Small intestine (tissue), 16 donors: ENCODE measurements at places on chromosomes 1 and 21. TPM values are rescaled to one million over a fixed set of nuclear protein-coding genes. Genes with fewer than 3 reads are reported as not detected.

The CCT3 gene
- polyA plus RNA-seq = 123 TPM

The FAM72C gene
- polyA plus RNA-seq = 0.22 TPM

The CXADR gene
- polyA plus RNA-seq = 32.2 TPM

The NBPF6 gene
- not detected for polyA plus RNA-seq

The TMCO1 gene
- polyA plus RNA-seq = 123 TPM

The PCP4L1 gene
- 2.0 TPM for polyA plus RNA-seq

The IRF6 gene
- 26.8 TPM for polyA plus RNA-seq

The KIF17 gene
- polyA plus RNA-seq = 2.7 TPM

The LBR gene
- polyA plus RNA-seq = 7.3 TPM

The RGS4 gene
- not detected for polyA plus RNA-seq

- H3K27me3 ChIP-seq = no peaks in the 10 kb centered on the region
- no peak overlapping the region for H3K4me3 ChIP-seq
- H3K4me1 ChIP-seq = no peaks in the 10 kb centered on the region
- no peaks in the 10 kb centered on the region for H3K36me3 ChIP-seq
- H3K27ac ChIP-seq = no peak overlapping the region
Measured at GRCh38 chr1:98906809-98907208, 97.9 kb downstream of the PLPPR5 start.

DNA sequence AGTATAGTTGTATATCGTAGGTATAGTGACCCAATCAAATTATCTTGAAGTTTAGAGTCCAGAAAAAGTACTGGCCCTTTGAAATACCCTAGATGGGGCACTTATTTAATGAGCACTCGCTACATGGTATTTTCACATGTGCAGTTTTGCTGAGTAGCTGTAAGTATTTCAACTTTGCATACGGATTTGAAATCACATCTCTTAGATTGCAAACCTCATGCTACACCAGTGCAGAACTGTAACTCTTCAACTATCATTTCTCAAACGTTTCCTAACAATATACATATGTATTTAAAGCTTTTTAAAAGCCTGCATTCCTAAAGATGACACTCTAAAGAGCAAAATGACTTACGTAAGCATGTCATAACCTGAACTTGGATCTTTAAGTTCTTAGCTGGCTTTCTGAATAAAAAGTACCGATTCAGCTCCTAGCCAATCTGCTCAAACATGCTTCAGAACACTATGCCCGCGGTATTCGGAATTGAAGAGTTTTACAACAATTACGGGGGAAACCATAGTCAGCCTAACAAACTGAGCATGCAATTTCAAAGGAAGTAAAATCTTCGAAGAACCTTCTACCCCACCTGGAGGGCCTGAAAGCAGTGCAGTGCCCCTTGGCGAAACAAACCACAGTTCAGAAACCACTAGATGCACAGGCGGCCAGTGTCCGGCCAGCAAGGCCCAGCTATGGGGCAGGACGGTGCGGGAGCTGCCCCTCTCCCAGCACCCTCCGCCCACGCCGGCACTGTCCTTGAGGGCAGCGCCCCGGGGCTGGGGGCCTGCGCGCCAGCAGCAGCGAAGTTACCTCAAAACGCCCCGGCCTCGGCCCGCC lies 863 bp downstream of the FH start:
- no peak for DNase-seq
- H3K4me3 ChIP-seq = peak overlapping the region; percentile 85
- H3K27me3 ChIP-seq = peaks cover 2% of the 10 kb centered on the region
- H3K4me1 ChIP-seq = peaks cover 2% of the 10 kb centered on the region

DNA sequence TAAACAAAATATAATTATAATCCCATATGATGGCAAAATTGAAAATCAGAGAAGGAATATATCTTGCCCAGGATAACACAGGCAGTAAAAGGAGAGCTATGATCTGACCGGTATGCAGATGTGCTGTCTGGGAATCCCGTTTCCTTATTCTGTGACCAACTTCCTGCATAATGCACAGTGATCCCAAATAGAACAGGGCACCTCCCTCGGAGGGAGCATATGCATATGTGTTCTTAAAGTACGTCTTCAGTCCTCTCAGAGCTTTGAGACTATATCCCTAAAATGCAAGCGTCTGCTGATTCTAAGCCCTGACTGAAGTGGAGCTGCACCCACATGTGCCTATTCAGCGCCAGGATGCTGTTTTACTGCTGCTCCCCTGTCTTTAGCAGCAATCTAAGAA lies 366.1 kb upstream of the PTBP2 start:
- H3K27ac ChIP-seq = no peak overlapping the region
- H3K27me3 ChIP-seq = no peaks in the 10 kb centered on the region
- DNase-seq = no peak

GRCh38 chr1:54619749-54620148 lies 3.6 kb downstream of the FAM151A start:
- no peak overlapping the region for H3K4me3 ChIP-seq
- no peak for DNase-seq
- H3K36me3 ChIP-seq = peaks cover 15% of the 10 kb centered on the region
- no peaks in the 10 kb centered on the region for H3K27me3 ChIP-seq
- no peaks in the 10 kb centered on the region for H3K4me1 ChIP-seq
- no peak overlapping the region for H3K27ac ChIP-seq

DNA sequence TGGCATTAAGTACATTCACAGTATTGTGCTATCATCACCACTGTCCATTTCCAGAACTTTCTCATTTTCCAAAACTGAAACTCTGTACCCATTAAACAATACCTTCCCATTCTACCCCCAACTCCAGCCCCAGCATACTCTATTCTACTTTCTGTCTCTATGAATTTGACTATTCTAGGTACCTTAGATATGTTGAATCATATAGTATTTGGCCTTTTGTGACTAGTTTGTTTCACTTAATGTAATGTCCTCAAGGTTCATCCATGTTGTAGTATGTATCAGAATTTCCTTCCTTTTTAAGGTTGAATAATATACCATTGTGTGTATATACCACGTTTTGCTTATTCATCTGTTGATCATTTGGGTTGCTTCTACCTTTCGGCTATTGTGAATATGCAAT lies 11.5 kb downstream of the MTR start:
- peaks cover 2% of the 10 kb centered on the region for H3K36me3 ChIP-seq
- H3K27ac ChIP-seq = no peak overlapping the region
- no peak for DNase-seq
- no peak overlapping the region for H3K4me3 ChIP-seq
- no peaks in the 10 kb centered on the region for H3K27me3 ChIP-seq

DNA sequence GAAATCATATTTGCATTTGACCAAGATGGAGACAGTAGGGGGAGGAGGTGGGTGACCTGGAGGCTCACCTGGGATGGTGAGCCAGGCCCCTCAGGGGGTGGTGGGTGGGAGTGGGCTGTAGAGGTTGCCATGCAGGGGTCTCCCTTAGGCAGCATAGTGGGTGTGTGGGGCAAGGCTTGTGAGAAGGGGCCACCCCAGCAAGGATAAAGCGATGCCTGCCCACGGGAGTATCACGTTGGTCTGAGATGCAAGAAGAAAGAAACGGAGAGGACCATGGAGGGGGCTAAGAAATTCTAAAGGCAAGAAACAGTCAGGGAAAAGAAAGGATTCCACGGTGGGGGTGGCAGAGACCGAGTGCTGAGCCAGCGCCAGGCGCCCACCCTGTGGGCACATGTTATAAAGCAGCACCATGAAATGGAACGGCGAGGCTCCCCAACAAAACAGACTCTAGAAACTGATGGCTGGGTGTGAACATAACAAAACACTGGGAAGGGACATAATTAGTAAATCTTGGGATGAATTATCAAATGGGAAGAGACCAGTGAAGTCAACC lies 11.7 kb upstream of the C2CD2 start:
- H3K27me3 ChIP-seq = no peaks in the 10 kb centered on the region
- H3K36me3 ChIP-seq = no peaks in the 10 kb centered on the region
- H3K4me1 ChIP-seq = no peaks in the 10 kb centered on the region
- DNase-seq = no peak
- no peak overlapping the region for H3K27ac ChIP-seq

GRCh38 chr1:108889706-108890384 lies 13.1 kb downstream of the GPSM2 start:
- no peak overlapping the region for H3K4me3 ChIP-seq
- no peaks in the 10 kb centered on the region for H3K36me3 ChIP-seq
- peak; percentile 74 for DNase-seq
- H3K27me3 ChIP-seq = no peaks in the 10 kb centered on the region
- H3K27ac ChIP-seq = peak overlapping the region; percentile 37
- peaks cover 3% of the 10 kb centered on the region for H3K4me1 ChIP-seq

DNA sequence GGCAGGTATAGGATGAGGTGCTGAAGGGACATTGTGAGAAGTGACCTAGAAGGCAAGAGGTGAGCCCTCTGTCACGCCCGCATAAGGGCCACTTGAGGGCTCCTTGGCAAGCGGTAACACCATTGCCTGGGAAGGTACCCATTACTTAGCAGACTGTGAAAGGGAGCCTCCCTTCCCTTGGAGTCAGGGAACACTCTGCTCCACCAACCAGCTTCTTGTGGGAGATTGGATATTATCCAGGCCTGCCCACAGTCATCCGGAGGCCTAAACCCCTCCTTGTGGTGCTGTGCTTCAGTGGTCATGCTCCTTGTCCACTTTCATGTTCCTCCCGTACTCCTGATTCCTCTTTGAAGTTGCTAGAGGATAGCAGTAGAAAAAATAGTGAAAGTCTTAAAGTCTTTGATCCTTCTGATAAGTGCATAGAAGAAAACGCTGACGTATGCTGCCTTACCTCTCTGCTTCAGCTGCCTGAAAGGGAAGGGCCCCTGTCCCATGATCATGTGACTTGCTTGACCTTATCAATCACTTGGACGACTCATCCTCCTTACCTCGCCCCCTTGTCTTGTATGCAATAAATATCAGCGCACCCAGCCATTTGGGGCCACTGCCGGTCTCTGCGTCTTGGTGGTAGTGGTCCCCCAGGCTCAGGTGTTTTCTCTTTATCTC lies 16.0 kb downstream of the RBBP4 start:
- H3K27ac ChIP-seq = no peak overlapping the region
- DNase-seq = no peak
- H3K36me3 ChIP-seq = peaks cover 13% of the 10 kb centered on the region
- no peaks in the 10 kb centered on the region for H3K27me3 ChIP-seq
- H3K4me3 ChIP-seq = no peak overlapping the region

- DNase-seq = no peak
- no peaks in the 10 kb centered on the region for H3K4me1 ChIP-seq
- H3K4me3 ChIP-seq = no peak overlapping the region
Measured at GRCh38 chr1:230240446-230241086, 173.5 kb downstream of the GALNT2 start.

- H3K27ac ChIP-seq = no peak overlapping the region
- H3K4me1 ChIP-seq = no peaks in the 10 kb centered on the region
- H3K36me3 ChIP-seq = no peaks in the 10 kb centered on the region
- H3K4me3 ChIP-seq = no peak overlapping the region
Measured at GRCh38 chr1:164958982-164959768, 397.3 kb downstream of the LMX1A start.

DNA sequence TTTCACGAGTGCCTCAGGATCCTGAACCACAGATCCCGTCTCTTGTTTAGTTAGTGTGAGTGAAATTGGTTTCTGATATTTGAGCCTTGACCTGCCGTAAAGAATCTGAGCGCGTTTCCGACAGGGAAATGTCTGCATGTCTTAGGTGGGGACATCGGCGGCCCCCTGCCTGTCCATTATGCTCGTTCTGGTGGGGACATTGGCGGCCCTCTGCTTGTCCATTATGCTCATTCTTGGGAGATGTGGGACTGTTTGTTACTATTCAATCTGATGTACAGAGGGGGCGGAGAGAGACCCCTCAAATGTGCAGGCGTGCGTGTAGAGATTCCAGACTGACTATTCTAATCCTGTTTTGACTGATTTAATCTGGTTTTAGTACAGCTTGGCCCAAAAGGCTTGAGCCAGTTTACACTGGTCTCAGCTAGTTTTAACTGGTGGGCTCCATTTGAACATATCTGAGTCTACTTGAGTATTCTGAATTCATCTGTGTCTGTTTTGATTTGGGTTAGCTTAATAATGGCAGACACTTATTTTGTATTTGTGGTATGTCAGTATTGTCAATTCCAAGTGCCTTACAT lies 6.6 kb upstream of the TINAGL1 start:
- H3K27me3 ChIP-seq = no peaks in the 10 kb centered on the region
- no peak overlapping the region for H3K4me3 ChIP-seq
- H3K36me3 ChIP-seq = no peaks in the 10 kb centered on the region

- no peaks in the 10 kb centered on the region for H3K27me3 ChIP-seq
- no peak overlapping the region for H3K27ac ChIP-seq
- no peak for DNase-seq
- H3K4me1 ChIP-seq = no peaks in the 10 kb centered on the region
Measured at GRCh38 chr1:183505454-183506089, 33.3 kb downstream of the SMG7 start.

DNA sequence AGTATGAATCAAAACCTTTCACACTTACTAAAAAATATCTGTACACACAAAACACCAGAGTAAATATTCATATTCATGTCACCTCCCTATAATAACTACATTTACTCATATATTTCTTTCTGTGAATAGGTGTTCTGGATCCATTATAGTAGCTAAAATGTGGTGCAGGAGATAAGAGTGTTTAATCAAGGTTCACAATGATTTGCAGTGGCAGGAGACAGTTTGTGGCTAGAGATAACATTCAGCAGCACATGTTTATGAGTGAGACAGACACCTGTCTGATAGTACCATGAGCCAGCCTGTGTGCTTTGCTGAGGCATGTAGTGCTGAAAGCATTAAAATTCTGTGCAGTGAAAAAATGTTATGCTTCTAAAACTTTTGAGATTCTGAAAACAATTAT lies 410.3 kb downstream of the SRGAP2C start:
- no peak overlapping the region for H3K27ac ChIP-seq
- no peak overlapping the region for H3K4me3 ChIP-seq
- H3K27me3 ChIP-seq = no peaks in the 10 kb centered on the region
- no peaks in the 10 kb centered on the region for H3K36me3 ChIP-seq
- no peaks in the 10 kb centered on the region for H3K4me1 ChIP-seq

GRCh38 chr1:230702934-230703678 lies 10.8 kb downstream of the AGT start:
- H3K4me1 ChIP-seq = no peaks in the 10 kb centered on the region
- DNase-seq = peak; percentile 38
- H3K36me3 ChIP-seq = no peaks in the 10 kb centered on the region
- H3K27ac ChIP-seq = peak overlapping the region; percentile 60
- no peak overlapping the region for H3K4me3 ChIP-seq
- no peaks in the 10 kb centered on the region for H3K27me3 ChIP-seq

- no peaks in the 10 kb centered on the region for H3K27me3 ChIP-seq
- H3K27ac ChIP-seq = no peak overlapping the region
- H3K4me1 ChIP-seq = peaks cover 2% of the 10 kb centered on the region
- DNase-seq = no peak
Measured at GRCh38 chr1:230288641-230289349, 137.3 kb downstream of the PGBD5 start.

- H3K36me3 ChIP-seq = no peaks in the 10 kb centered on the region
- peak overlapping the region; percentile 59 for H3K4me3 ChIP-seq
- peak overlapping the region; percentile 97 for H3K27ac ChIP-seq
Measured at GRCh38 chr1:85576266-85576641, 4.3 kb upstream of the CCN1 start.

DNA sequence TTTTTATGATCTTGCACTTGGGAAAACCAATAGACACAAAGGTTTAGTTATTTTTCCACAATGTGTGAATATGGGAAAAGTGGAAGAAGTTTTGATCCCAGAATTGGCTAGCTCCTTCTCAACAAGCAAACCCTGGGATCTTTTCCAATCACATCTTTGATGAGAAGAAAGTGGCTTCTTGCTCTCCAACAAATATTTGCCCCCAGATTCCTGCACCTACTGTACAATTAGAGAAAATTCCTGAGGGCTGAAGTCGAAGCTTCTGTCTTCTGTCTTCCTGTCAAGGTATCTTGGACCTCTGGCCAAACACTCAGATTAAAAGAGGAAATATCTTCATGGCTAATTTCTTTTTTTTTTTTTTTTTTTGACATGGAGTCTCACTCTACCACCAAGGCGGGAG lies 113.1 kb upstream of the SLC45A1 start:
- no peak overlapping the region for H3K4me3 ChIP-seq
- H3K27me3 ChIP-seq = no peaks in the 10 kb centered on the region
- H3K4me1 ChIP-seq = no peaks in the 10 kb centered on the region
- H3K36me3 ChIP-seq = no peaks in the 10 kb centered on the region
- DNase-seq = no peak
